Caudate nucleus (tissue), 63 donors: ENCODE measurements at places on chromosomes 13 and 19.

DNA sequence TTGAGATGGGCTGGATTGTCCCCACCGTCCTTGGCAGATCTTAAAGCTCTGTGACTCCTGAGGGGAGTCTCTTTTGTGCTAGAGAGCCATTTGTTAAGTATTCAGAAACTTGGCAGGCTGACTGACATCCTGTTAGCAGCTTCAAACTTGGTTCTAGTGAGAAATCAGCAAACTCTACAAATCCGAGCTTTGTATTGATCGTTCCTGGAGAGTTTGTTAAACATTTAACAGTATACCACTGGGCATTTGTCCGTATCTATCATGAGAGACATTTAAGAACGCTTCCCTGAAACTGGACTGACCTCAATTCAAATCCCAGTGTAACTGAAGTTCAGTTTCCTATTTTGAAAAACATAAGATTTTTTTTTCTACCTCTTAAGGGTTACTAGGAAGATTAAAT lies 3.1 kb downstream of the ATP12A start:
- no peak for DNase-seq

DNA sequence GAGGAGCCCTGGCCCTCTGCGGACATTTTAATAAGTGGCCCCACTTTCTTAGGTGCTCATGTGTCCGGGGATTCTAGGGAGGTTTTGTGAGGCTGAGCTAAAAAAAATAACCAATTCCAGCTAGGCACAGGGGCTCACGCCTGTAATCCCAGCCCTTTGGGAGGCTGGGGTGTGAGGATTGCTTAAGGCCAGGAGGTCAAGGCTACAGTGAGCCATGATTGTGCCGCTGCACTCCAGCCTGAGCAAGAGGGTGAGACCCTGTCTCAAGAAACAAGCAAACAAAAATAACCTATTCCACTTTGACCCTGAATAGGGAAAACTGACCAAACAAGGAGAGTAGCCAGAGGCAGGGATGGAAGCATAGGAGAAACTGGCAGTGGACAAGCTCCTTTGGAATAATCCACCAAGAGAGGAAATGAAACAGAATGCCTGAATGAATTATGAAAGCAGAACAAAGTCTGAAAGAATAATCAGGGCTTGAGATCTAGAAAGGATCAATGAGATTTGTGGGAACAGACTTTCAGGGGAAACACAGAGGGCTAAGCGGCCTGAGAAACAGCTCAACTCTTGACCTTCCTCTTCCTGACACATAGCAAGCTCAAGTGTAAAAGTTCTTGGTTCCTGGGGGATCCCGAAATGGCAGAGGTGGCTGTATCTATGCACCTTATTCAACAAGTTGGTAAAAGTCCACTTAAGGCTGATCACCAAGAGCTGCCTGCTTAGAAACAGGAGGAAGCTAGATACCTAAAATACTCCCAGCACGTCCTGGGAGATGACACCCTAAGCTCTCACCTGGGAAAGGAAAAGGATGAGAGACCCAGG lies 30.1 kb upstream of the FFAR2 start:
- DNase-seq: no peak

DNA sequence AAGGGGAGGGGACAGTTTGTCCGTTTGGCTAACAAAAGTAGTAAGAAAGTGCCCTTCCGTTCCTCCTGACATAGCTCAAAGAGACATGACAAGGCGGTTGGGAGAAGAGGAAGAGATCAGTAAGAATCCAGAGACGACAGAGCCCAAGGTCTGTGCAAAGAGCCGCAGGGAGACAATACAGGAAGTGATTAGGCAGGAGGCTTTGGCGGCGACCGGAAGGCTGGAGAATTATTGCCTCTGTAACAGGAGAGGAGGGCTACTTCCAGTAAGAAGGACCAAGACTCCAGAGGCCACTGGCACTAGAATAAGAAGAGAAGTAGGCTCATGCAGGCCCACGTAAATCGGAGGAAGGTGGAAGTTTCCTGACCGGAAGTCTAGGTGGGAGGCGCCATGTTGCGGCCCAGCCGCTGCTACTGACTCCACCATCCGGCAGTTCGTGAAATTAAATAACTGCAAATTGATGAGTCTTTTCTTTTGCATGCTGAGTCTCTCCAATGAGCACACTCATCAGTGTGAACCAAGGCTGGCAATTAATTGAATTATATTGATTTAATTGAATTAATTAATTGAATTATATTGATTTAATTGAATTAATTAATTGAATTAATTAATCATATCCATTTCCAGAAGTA lies 9.9 kb downstream of the RFX2 start:
- no peak for DNase-seq

- no peak for DNase-seq
Observed at GRCh38 chr19:45578861-45579260, 5.7 kb downstream of the OPA3 start.

- DNase-seq: peak; percentile 62
Observed at GRCh38 chr19:7515645-7516151, at the start of gene ZNF358. ZNF358 (plus strand) TSS chr19:7516103; CDS start chr19:7519243, 3,140 bp downstream.

DNA sequence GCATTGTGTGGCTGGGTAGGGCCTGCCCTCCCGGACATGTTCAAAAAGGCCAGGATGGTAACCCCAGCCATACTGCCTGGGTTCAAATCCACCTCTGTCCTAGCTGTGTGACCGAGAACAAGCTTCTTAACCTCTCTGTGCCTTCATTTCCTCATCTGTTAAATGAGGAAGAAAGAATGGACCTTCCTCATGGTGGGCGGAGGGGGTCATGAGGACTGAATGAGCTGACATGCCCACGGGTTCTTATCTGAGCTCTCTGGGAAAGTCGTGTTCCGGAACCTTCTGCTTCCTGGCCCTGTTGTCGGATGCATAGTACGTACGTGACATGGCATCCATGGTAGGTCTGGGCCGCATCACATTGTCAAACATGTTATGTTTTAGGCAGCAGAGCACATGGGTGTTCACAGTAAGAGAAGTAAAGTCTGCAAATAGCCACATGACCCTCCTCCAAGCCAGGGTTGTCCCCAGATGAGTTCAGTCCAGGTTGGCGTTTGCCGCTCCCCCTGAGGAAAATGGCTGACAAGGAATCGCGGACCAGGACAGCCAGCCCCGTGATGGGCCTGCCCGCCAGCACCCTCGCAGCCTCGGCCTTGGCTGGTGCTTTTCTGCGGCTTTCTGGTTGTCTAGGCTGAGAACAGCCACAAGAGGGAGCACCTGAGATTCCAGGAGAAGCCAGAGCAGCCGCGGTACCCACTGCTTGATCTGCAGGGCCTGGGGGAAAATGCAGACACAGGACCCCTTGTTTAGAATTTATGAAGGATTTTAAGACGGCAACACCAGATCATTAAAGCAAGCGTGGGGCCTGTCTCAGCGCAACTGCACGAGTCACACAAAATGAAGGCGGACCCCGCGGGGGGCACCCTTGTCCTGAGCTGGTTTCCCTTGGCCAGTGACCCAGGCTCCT lies 2.4 kb upstream of the NTN5 start:
- DNase-seq: peak; percentile 57

GRCh38 chr19:5138606-5139582 lies 170.0 kb downstream of the KDM4B start:
- no peak for DNase-seq

DNA sequence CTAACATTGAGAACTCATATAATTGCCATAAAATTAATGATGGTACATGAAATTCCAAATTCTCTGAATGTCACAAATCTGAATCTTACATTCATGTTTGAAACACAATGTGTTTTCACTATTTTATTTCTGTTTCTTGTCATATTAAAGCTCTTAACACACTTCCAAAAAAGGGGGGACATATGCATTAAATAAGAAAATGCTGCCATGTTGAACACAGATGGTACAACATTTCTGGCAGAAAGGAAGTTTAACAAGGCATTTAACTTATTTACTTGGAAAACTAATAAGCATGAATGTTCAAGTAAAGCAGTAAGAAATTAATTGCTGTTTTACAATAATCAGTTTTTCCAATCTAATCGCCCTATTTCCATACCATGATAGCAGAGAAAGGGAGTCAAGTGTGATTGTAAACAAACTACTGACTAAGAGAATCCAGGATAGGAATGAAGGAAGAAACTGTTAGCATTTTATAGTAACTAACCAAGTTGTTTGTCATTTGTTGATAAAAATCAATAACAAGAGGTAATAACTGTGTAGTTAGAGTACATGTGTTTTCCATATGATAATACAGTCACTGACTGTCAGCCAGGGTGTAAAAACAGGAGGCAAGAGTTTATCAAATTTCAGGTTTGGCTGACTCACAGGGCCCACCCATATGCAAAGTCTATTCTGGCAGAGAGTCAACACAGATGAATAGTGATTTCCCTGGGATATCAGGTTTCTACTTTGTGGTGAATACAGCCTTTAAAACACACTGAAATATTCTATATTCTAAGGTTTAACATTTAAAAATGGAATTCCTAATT lies 5.7 kb upstream of the FOXO1 start:
- no peak for DNase-seq

DNA sequence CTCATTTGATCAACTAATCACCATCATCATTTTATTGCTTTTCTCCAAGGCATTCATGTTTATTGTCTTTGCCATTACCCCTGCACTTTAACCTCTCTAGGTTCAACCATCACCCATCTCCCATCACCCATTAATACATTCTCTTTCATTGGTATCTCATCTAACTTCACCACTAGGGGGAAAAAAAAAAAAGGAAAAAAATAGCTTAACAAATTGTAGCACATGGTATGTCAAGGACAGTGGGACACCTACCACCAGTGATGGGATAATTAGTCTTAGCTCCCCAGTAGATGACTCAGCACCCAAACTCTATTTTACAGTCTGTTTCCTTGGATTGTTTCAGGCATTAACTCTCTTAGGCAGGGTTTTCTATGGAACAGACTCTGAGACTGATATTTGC lies 1770.2 kb upstream of the MIR17HG start:
- no peak for DNase-seq
